Umbilical cord (tissue), 2 donors: ENCODE measurements at places on chromosomes 6 and 20. TPM values are rescaled to one million over a fixed set of nuclear protein-coding genes. Genes with fewer than 3 reads are reported as not detected.

- no peak for DNase-seq
These were observed 45.3 kb downstream of the SLC52A3 start for GRCh38 chr20:722822-723644.

DNA sequence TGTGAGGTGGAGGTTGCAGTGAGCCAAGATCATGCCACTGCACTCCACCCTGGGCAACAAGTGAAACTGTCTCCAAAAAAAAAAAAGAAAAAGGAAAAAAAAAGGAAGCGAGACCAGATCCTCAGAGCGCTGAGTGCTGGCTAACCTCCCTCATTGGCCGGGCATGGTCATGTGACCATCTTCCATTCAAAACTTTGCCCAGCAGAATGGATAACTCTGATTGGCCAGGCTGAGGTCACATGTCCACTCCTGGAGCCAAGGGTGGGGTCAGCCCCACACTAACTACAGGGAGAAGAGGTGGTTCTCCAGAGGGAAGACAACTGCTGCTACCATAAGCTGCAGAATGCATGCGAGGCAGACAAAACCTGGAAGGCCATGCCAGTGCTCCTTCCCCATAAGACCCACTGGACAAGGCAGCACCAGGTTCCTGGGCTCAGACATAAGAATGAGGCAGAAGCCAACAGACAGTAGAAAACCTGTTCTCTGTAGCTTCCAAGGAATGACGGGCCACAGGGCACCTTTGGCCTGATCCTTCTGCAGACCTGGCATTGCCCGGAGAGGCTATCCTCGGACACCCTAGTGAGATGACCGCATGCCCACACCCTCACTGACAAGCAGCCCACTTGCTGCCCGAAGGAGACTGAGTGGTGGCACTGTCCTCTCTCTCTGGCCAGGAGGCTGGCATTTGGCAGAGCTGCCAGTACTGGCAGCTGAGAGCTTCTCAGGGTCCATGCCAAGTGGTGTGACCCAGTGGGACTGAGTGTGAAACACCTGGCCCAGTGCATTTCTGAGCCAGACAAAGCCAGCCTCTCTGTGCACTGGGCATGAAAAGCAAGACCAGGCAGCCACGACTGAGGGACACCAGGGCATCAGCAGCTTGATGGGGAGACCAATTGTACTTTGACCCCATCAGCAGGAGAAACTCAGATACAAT is 311.9 kb upstream of the SULF2 start:
- DNase-seq, result no peak

- DNase-seq, result no peak
These were observed 36.1 kb downstream of the EFCAB8 start for GRCh38 chr20:32894711-32895355.

GLP1R gene
- total RNA-seq, result 2.6 TPM
